ENCODE measurements at places on chromosomes 2 and 18.

- DNase-seq = no peak
Measured at GRCh38 chr18:6917072-6917471, 187.6 kb downstream of the ARHGAP28 start.

DNA sequence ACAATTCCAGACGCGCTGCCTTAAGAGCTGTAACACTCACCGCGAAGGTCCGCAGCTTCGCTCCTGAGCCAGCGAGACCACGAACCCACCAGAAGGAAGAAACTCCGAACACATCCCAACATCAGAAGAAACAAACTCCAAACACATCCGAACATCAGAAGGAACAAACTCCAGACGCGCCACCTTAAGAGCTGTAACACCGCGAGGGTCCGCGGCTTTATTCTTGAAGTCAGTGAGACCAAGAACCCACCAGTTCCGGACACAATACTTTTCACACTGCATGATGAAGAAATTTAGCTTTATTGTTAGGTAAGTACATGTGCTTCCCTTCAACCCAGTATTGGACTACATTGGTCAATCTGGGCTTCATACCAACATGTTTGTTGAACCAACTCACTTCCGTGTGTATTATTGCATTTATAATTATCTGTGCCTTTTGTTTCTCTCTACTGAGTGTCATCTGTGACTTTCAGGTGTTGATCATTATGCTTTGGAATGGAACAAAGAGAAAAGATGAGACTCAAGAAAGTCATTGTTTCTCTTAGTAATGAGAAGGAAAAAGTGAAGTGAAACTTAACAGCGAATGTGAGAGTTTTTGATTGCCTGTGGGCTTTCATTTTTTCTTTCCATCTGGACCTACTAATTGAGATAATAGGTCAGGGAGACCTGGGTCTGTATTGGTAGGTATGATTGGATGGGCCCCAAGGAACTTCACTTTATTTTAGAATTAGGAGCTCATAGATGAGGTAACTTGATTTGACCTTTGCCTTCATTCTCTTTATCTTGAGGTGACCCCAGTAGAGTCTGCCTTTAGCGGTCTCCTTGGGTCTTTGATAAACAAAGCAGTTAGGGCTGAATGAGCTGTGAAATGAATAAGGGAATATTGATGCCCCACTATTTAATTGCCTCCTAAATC, 76.1 kb upstream of the CAVIN2 start:
- DNase-seq = no peak

- DNase-seq = no peak
Measured at GRCh38 chr2:190501702-190502407, 32.7 kb downstream of the NEMP2 start.

DNA sequence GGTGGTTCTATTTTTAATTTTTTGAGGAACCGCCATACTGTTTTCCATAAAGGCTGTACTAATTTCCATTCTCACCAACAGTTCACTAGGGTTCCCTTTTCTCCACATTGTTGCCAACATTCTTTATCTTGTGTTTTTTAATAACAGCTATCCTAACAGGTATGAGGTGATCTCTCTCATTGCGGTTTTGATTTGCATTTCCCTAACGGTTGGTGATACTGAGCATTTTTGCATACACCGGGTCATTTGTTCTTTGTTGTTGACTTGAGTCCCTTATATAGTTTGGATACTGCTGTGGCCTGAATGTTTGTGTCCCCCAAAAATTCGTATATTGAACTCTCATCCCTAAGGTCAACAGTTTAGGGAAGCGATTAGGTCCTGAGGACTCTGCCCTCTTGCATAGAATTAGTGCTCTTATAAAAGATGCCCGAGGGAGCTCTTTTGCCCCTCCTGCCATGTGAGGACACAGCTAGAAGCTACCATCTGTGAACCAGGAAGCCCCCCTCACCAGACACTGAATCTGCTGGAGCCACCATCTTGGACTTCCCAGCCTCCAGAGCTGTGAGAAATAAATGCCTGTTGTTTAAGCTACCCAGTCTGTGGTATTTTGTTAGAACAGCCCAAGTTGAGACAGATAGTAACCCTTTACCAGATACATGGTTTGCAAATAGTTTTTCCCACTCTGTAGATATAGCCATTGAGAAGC, 4.7 kb downstream of the IMP4 start:
- no peak for DNase-seq

GRCh38 chr18:34159691-34160185, 65.0 kb downstream of the NOL4 start:
- no peak for DNase-seq

GRCh38 chr2:13015532-13016320, 299.0 kb downstream of the TRIB2 start:
- no peak for DNase-seq

GRCh38 chr2:238996331-238997136, 148.6 kb downstream of the TWIST2 start:
- DNase-seq = no peak

DNA sequence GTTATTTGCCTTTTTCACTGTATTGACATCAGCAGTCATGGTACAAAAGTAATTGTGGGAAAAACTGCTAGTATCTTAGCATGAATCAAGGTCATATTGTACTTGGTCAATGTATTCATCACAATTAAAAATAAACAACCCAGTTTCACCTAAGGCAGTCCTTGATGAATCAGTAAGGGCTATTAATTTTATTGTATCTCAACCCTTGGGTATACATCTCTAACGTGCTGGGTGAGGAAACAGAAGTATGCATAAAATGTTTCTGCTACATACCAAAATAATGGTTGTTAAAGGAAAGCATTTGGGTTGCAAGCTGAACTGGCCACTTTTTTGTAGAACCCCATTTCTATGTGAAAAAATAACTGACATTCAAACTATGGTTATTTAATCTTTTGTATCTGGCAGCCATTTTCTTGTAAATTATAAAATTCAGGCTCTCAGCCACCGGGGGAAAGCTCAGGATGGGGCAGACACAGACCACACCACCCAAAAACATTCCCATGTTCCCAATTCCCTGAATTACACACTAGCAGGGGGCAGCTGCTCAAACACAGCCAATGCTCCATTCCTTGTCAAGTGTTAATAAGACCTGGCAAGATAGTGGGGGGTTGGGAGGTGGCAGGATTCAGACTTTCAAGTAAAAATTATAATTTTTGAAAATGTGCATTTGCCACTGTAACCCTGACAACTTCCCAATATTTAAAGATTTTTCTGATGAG, 49.3 kb downstream of the OLA1 start:
- no peak for DNase-seq

- no peak for DNase-seq
Measured at GRCh38 chr2:30336978-30337841, 105.9 kb downstream of the LBH start.

DNA sequence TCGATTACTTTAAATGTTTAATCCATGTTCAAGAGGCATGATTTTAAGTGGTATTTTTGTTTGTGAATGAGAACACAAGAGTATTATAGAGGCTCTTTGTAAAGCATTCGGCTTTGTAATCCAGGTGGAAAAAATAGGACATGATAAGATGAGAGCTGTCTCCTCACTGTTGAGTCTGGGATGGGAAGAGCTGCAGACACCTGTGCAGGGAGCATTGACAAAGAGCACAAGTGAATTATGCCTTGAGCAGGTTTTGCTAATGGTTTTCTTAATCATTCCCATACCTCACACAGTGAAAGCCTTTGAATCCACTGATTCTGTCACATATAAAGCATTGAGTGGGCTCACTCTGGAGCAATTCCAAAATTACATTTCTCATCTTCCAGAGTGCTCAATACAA, 9.6 kb downstream of the COL6A3 start:
- no peak for DNase-seq

DNA sequence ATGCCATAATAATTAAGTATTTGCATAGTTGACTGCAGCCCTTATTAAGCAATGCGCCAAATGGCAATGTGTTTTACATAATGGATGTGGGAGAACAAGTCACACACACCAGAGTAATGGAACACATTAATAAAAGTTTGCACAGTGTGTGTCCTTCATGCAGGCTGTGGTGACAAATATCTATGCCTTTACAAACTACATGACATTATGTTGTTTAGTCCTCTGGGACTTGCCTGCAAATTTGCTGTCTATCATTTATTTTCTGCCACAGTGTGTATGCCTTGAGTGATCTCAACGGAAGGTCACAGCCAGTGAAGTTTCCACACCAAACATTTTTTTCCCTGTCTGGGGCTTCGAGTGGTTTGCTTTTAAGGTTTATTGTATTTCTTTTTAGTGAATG, 175.2 kb upstream of the TMEFF2 start:
- no peak for DNase-seq

- DNase-seq = no peak
Measured at GRCh38 chr2:164777847-164778461, 63.7 kb downstream of the COBLL1 start.

- DNase-seq = no peak
Measured at GRCh38 chr2:64317707-64318475, 136.1 kb upstream of the LGALSL start.

GRCh38 chr18:79766308-79766707, 31.4 kb upstream of the KCNG2 start:
- DNase-seq = no peak

DNA sequence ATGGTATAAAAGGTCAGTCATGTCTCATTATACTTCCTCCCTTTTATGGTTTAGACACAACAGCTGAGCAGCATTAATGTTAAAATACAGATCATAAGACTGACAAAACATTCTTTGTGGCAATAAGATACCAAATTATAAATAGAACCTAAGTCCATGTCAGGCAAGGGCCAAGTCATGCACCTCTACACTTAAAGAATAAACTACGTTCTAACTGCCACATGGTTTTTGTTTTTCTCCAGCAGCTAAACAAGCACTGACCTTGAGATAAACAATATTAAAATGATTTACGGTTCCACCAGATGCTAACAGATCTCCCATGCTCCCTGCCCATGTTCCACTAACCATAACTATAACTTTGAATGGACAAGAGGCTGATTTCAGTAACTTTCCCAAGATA, 368.6 kb upstream of the TFPI start:
- no peak for DNase-seq

GRCh38 chr2:236997069-236997715, 88.5 kb upstream of the COPS8 start:
- DNase-seq = no peak

DNA sequence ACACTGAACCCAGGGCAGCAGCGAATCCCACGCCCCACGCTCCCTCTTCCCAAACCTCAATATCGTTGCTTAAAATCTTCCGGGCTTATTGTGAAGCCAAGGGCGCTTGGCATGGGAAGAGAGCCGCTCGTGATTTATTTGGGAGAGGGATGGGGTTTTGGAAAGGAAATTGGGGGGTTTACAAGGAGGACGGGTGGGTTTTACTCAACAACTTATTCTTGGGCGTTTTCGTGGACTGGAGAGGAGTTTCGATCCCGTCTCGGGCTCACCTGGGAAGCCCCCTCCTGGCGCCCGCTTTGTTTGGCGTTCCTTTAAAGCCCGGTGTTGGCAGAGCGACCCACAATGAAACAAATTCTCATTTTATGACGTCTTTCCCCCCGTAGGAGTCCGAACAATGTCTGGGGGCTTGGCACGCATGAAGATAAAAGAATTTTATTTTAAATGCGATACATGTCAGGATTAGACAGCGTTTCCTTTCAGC, 135.3 kb downstream of the INSIG2 start:
- DNase-seq = no peak

DNA sequence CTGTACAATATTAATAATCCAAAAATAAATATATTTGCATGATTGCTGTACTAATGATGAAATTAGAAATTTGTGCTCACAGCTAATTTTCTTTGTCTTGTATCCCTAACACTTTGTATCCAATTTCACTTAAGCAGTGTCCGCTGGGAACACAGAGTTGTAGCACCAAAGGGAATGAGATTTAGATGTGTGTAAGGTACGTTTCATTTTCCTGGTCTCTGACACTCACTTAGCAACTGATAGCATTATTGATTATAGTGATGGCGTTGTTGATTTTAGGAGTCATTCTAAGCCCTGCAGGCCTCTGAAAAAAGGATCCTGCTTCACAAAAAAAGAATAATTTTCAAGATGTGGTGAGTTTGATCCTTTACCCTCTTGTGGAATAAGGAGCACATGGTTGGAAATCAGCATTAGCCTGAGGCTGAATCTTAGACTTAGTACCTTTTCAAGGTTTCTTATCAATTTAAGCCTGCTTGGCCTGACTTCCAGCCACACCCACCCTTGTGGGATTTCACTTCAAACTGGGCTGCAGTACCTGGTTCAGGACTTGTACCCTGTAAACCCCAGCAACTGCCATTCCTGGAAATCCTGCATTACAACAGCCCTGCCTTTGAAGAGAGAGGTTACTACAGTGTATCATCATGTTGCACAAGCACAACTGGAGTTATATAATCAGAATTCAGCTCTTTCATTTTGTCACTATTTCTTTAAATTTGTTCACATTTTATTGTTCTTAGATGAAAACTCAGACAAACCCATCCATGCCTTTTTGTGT, 116.2 kb downstream of the RND3 start:
- DNase-seq = no peak

All from RPMI7951 (cell line).